Cardiac septum (tissue), 1 donor: ENCODE measurements at places on chromosomes 5 and 9. TPM values are rescaled to one million over a fixed set of nuclear protein-coding genes. Genes with fewer than 3 reads are reported as not detected.

NR5A1 gene
- total RNA-seq: not detected

TSSK1B gene
- total RNA-seq: 0.08 TPM

TLX3 gene
- not detected for total RNA-seq

JAKMIP2 gene
- total RNA-seq: 0.11 TPM

ECM2 gene
- 8.0 TPM for total RNA-seq

PTCD2 gene
- 17.3 TPM for total RNA-seq

GPX3 gene
- 461 TPM for total RNA-seq

TMOD1 gene
- total RNA-seq: 151 TPM

FOXI1 gene
- not detected for total RNA-seq

DNA sequence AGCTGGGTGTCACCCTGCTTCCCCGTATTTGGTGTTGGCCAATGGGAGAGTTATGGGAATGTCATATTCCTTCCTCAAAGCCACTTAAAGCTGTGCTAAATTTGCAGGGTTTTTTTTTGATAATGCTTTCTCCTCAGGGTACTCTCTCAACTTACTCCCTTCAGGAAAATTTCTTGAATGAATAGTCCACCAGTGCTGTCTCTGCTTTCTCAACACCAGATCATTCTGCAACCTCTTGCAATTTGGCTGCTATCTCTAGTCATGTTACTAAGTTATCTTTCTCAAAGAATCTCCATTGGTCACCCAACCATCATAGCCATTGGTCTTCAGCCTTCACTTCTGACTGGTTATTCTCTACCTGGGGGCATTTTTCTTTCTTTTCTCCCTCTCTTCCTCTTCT is 13.4 kb upstream of the TNFAIP8 start:
- DNase-seq: no peak

- no peak for DNase-seq
Observed at GRCh38 chr5:78574131-78574673, 74.4 kb downstream of the LHFPL2 start.

- DNase-seq: no peak
Observed at GRCh38 chr9:130888146-130888885, 8.3 kb downstream of the QRFP start.

DNA sequence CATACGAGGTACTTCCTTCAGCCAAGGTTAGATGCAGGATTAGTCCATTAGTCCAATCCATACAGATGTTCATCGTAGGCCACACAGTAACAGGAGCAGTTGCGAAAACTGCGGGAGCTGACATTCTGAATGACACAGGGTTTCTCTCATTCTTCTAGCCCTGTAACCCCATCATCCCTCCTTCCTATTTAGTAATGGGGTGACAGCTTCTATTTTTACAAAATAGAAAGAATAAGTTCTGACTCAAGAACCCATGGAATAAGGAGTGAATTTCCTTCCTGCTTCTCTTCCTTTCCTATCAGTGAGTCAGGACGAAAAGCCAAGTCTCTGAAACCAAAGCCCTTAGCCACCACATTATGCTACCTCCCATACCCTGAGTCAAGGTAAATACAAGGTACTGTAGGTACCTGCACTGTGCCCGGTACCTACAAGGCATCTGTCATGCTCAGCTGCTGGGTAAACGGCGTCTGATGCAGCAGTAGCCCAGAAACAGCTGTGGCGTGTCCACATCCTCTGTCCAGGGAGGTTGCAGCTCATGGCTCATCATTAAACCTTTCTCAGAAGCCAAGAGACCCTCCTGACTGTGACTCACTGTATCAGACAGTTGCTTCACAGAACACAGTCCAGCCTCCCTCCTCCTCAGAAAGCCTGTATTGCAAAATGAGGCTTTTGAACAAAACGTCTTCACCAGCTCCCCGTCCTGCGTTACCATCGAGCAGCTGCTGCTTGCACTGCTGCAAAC is 84.2 kb downstream of the ESM1 start:
- DNase-seq: no peak

DNA sequence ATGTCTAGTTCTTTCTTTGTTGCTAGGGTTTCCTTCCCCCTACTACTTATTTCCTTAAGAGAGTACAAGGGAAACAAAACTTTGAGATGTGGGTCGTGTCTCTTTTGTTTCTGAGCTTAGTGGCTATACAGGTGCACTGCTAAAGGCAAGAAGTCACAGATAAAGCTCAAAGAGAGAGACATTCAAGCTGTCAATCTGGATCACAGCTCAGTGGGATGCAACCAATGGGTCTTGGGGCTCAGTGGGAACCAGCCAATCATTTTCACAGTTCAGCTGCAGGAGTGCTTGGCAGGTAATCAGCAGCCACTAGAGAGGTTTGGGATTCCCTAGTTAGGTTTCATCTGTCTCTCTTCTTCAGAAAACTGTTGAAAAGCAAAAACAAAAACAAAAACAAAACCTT is 135.4 kb upstream of the SGCD start:
- no peak for DNase-seq

DNA sequence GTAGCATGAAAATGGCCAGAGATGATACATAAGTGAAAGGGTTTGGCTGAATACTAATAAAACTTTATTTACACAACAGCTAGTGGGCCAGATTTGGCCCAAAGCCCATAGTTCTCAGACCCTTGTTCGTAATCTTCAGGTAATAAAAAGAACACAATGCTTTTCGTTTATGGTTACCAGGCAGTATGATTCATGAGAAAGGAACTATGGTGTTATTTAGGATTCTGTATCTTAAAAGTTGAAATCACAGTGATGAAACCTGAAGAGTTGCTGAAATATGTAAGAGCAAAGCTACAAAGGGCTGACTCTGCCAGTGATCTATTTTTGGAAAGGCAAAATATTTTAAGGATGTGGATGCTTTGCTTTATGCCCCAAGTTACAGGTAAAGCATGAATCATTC is 192.7 kb downstream of the SMC2 start:
- DNase-seq: no peak

- DNase-seq: no peak
Observed at GRCh38 chr5:36214436-36214835, 27.3 kb downstream of the NADK2 start.
